ENCODE measurements at places on chromosomes 12 and 14.

GRCh38 chr12:90126125-90126524 lies 417.5 kb upstream of the ATP2B1 start:
- no peaks in the 10 kb centered on the region for H3K36me3 ChIP-seq
- no peak overlapping the region for H3K4me3 ChIP-seq
- no peaks in the 10 kb centered on the region for H3K27me3 ChIP-seq
- no peak for DNase-seq

DNA sequence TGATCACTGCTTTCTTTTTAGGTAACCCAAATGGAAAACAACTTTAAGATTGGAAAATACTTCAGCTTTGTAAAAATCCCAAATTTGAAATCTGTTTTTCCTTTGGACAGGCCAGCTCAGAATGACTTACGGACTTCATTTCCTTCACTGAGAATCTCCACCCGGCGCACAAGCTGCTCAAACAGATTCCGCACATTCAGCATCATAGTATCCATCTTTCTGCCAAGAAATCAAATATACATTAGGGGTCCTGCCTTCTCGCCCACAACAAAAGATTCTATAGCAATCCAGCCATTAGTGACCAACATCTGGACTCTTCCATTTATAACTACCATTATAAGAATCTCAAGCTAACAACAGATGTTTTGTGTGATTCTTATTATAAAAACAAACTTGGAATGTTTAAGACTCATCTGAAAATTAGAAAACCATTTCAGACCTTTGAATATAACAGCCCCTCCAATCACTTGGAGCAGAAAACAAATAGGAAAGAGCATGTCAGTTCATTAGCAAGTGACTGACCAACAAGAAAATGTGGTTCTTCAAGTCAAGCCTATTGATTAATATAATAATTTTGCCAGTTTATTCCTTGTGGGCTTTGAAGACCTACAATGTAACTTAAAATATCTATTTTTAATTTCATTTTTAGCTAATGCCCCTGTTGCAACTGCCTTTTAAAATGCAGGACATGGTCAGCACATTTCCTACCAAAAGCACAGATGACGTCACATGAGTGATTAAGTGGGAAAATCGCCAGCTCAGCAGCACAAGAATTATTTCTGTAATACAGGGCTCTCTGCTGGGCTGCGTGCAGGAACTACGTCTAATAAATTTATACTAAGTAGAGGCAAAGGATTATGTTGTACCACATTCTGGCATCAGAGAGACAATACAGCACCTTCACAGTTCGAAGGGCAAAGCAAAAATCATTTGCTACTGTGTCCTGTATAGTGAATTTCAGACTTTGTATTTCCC lies 8.5 kb downstream of the RACGAP1 start:
- H3K27me3 ChIP-seq, result no peaks in the 10 kb centered on the region
- no peak for DNase-seq
- no peak overlapping the region for H3K27ac ChIP-seq
- H3K36me3 ChIP-seq, result peaks cover 7% of the 10 kb centered on the region
- no peaks in the 10 kb centered on the region for H3K4me1 ChIP-seq

- no peak overlapping the region for H3K27ac ChIP-seq
- H3K36me3 ChIP-seq, result no peaks in the 10 kb centered on the region
- H3K27me3 ChIP-seq, result no peaks in the 10 kb centered on the region
- no peaks in the 10 kb centered on the region for H3K4me1 ChIP-seq
- DNase-seq, result no peak
Observed at GRCh38 chr12:14893506-14894250, 8.0 kb upstream of the MGP start.

DNA sequence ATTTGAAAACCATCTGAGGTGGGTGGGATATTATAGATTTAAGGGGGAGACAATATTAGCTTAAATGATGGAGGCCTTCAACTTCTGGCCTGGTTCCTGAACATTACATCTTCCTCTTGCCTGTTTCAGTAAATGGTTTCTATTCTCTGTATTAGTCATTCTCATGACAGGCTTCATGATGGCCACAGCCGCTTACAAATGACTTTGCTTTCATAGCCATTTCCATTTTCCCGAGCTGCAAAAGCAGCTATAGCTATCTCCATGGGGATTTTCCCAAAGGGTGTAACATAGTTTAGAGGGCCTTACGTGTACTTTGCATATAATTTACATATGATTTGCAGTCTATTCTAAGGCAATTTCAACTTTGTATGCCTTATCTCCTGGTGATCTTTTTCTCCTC lies 121.8 kb downstream of the NRXN3 start:
- no peaks in the 10 kb centered on the region for H3K4me1 ChIP-seq
- H3K27me3 ChIP-seq, result no peaks in the 10 kb centered on the region
- H3K36me3 ChIP-seq, result no peaks in the 10 kb centered on the region
- DNase-seq, result no peak
- no peak overlapping the region for H3K4me3 ChIP-seq

DNA sequence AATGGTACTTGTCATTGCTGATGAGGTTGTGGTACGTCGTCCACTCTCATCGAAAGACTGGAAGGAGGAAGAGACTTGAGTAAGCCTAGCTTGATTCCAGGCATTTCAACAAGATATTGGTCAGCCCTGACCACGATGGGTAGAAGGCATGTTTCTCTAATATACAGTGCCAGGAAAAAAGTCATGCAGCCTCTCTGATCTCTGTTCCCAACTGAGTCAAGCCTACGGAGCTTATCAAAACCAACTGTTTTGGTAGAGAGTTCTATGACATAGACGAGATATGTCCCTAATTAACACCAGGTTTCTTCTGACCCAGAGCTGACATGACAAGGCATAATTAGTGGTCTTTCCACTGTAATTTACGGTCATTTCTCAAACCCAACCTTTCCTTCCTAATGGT lies 58.5 kb downstream of the NIN start:
- H3K27me3 ChIP-seq, result no peaks in the 10 kb centered on the region
- no peak overlapping the region for H3K27ac ChIP-seq
- no peaks in the 10 kb centered on the region for H3K4me1 ChIP-seq
- no peak for DNase-seq

GRCh38 chr12:10354502-10354901 lies 35.3 kb downstream of the KLRK1 start:
- DNase-seq, result no peak
- H3K36me3 ChIP-seq, result no peaks in the 10 kb centered on the region
- H3K4me3 ChIP-seq, result no peak overlapping the region
- H3K27me3 ChIP-seq, result no peaks in the 10 kb centered on the region
- H3K27ac ChIP-seq, result no peak overlapping the region

DNA sequence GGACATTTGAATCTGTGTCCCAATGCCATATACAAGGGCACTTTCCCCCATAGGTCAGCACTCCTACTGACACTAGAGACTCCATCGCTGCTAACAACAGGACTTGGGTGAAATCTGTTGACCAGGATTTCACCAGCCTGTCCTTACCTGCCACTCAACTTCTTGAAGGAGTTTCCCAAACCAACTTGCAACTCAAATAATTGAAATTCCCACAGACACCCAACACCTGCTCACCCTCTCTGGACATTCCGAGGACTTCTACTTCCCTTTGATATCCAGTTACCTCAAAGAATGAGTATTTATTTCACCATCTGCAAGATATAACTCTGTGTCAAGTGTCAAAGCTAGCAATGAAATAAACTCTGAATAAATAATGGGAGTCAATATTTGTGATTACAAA lies 44.6 kb downstream of the LLPH start:
- H3K4me3 ChIP-seq, result no peak overlapping the region
- DNase-seq, result no peak
- no peaks in the 10 kb centered on the region for H3K36me3 ChIP-seq
- no peak overlapping the region for H3K27ac ChIP-seq

DNA sequence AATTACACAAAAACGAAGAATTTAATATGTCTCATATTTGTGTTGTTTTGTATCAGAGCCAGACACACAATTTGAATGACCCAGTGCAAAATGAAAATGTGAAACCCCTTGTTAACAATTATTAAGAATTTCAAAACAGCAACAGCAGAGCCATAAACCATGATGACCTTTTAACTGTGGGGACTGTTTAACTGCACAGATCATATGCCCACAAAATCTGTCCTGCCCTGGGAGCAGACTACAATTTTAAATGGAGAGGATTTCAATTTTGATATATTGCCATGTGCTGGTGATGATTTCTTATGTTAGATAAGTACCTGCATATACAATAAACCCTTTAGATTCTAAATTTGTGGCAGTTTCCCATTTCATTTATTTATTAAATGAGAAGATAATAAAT lies 455.5 kb upstream of the MGAT4C start:
- H3K36me3 ChIP-seq, result no peaks in the 10 kb centered on the region
- no peak overlapping the region for H3K27ac ChIP-seq
- no peaks in the 10 kb centered on the region for H3K27me3 ChIP-seq

DNA sequence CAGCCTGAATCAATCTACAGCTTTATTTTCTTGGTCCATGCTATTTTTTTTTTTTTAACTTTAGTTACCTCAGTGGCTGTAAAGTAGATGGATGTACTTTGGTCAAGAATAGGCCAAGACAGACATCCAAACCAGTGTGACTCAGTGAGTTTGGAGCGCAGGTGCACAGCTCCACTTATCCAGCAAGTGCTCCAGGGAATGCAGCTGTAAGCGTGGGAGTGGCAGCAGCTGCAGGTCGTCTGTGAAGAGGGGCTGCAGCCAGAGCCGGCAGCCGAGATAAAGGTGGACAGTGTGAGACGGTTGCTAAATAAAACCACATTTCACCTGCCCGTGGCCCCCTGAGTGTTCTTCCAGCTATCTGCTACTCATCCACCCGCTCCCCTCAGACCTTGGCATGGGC lies 1018.7 kb downstream of the AACS start:
- DNase-seq, result no peak
- no peak overlapping the region for H3K4me3 ChIP-seq
- H3K4me1 ChIP-seq, result no peaks in the 10 kb centered on the region
- no peaks in the 10 kb centered on the region for H3K36me3 ChIP-seq

GRCh38 chr12:78402366-78403134 lies 462.0 kb upstream of the SYT1 start:
- peaks cover 2% of the 10 kb centered on the region for H3K4me1 ChIP-seq
- H3K27me3 ChIP-seq, result no peaks in the 10 kb centered on the region
- H3K4me3 ChIP-seq, result no peak overlapping the region
- DNase-seq, result no peak
- H3K36me3 ChIP-seq, result no peaks in the 10 kb centered on the region

DNA sequence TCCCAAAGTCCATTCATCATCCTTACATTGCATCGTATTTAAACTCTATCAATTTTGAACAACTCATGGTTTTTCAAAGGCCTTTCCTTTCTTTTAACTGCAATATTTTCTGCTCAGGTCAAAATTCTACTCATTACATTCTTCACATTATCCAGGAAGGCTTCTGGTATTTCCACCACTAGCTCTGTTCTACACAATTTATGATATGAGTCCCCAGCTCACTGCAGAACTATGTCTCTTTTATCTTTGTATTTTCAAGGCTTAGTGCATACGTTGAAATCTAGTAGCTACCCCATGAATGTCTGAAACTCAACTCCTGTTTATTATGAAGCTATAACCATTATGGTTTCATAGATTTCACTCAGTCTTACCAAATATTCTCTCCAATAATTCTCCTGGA lies 282.9 kb downstream of the DUSP6 start:
- DNase-seq, result no peak
- H3K27me3 ChIP-seq, result no peaks in the 10 kb centered on the region
- H3K4me3 ChIP-seq, result no peak overlapping the region
- peaks cover 4% of the 10 kb centered on the region for H3K4me1 ChIP-seq
- H3K36me3 ChIP-seq, result no peaks in the 10 kb centered on the region

Measured in neuronal stem cell (in vitro differentiated cells).